Activated T-cell treated with anti-CD3 and anti-CD28 coated beads, Interleukin-2, amount 50 U/mL, for 48 hours (primary cell): ENCODE measurements at places on chromosomes 1 and 21.

DNA sequence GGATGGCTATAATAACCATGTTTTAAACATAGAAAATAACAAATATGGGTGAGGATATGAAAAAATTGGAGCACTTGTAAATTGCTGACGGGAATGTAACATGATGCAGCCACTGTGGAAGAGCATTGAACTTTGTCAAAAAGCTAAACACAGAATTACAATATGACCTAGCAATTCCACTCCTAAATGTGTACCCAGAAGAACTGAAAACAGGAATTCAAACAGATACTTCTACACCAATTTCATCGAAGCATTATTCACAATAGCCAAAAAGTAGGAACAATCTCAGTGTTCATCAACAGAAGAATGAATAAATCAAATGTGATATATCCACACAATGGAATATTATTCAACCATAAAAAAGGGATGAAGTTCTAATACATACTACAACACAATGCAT lies 32.7 kb upstream of the COA6 start:
- no peak for DNase-seq

DNA sequence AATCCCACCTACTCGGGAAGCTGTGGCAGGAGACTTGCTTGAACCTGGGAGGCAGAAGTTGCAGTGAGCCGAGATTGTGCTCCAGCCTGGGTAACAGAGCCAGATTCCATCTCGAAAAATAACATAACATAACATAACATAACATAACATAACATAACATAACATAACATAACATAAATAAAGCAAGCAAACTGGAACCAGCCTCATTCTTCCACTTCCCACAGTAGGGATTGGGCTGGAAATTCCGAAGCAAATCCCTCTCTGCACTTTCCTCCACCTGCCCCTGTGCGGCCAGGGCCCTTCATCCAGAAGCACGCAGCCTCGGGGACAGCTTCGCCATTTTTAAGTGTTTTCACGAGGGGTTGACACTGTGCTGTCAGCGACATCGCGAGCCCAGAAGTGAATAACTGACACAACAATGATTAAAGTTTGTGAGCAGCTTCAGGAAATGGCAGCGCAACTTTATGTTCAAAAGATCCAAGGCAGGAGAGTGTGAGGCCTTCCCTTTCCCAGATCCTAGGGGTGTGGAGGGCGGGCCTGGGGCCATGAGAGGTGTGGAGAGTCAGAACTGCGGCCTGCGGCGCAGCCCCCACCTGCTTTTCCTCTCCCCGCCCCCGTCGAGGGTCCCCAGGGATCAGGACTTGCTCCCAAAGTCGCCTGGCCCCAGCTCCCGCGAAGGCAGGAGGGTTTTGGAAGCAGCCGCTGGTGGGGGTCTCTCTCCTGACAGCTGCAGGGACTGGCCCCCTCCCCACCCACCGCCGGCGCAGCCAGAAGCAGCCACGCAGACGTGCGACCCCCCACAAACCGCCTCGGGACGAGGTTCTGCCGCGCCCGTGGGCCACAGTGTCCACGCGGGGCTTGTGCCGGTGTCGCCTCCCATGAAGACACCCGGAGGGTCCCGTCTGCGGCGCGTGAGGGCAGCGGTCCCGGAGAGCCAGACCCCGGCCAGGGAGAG lies 651 bp upstream of the GABRD start:
- no peak for DNase-seq

DNA sequence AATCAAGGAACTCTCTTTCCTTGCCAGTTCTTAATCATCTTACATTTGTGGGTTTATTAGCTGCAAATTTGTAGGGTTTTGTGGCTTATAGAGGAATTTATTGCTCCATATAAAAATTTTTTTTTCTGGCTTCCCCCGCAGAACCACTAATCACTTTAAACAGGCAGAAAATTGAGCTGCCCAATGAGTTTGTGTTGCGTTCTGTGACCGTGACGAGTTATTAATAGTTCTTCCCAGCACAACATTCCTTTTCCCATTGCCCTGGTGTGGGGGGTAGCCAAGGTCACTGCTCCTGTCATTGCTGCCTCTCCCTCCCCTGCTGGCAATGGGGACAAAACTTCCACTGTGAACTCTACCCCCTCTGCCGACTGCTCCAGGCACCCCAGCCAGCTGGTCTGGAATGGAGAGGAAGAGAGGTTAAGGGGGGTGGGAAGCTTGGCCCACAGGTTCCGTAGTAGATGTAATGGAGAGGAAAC lies 55.1 kb downstream of the UBE2T start:
- DNase-seq = no peak

DNA sequence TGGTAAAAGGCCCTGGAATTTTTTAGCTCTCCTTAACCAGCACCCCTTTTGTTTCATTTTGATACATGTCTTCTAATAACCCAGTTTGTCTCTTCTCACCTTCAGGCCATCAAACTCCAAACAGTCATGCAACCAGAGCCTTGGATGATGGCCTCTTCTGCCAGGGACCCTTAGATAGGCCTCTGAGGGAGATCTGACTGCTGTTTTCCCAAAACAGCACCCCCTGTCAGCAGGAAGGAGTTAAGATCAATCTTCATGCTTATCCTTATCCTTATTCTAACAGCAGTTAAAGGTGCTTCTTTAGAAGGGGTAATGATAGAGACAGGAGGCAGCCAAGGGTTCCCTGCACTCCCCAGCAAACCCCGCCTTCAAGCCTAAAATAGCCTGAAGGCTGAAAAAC lies 49.5 kb upstream of the VANGL1 start:
- DNase-seq = no peak

DNA sequence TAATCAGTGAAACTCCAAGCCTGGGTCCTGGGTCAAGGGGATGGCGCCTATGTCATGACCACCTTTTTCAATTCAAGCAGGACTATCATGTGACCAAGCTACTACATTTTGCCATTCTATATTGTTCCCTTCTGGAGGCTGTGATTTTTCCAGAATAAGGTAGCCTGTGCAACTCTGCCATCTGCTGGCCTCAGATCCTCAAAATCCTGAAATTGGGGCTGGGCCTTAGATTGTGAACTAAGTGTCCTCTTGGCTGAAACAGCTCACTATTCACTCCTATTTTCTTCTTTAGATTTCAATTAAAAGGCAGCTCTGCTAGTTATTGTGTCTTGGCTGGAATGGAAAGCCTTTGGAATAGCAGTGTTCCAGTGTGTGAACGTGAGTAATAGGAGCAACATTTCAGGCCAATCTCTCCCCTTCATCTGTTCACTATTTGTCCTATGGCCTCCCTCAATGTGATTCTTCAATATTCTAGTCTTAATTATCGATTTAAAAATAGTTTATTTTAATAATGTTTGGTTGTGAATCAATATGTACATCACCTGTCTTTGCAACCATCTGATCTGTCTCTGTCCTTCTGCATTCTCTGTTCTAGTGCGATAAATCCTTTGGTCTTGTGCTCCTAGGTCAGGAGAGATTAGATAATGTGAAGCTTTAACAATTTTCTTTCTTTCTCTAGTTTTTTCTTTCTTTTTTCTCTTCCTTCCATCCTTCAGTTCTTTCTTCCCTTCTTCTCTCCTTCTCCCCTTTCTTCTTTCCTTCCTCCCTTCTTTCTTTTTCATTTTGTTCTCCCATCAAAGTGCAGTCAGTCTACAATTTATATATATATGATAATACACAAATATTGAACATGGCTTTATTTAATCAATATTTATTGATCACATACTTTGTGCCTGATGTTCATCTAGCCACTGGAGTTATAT lies 69.8 kb downstream of the CR1 start:
- DNase-seq = peak; percentile 32

DNA sequence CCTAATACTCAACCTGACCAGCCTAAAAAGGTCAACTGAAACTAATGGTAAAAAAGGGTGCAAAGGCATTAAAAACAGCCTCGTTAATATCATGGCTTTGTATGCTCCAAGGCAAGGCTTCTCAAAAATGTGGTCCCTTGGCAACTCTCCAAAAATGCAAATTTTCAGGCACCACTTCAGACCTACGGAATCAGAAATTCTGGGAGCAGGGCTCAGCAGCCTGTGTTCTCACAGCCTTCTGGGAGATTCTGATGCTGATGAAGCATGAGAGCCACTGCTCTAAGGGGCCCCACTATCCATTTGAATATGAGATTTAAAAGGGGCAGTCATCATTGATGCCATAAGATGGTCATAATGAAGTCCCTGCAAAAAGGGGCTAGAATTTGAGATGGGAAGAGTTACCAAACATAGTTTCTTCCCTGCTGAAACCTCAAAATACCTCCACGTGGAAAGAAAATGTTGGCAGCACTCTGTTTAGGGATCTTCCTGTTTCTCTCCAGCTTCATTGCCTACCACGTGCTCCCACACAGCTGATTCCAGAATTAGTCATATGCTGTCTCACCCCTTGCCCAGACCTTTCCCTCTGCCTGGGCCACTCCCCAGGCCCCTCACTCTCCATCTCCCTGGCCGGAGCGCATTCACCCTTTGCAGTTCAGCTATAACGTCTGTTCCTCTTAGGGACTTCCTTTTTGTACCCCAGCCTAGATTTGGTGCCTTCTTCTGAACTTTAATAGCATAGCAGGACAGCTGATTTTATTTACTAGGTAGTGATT lies 46.7 kb downstream of the PHC2 start:
- no peak for DNase-seq

DNA sequence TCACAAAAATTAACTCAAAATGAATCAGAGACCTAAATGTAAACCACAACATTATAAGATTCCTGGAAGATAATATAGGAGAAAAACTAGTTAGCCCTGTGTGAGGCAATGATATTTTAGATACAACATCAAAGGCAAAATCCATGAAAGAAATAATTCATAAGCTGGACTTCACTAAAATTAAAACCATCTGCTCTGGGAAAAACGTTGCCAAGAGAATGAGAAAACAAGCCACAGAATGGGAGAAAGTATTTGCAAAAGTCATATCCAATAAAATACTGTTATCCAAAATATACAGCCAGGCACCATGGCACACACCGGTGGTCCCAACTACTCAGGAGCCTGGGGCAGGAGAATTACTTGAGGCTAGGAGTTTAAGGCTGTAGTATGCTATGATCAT lies 70.3 kb downstream of the SYF2 start:
- DNase-seq = no peak

DNA sequence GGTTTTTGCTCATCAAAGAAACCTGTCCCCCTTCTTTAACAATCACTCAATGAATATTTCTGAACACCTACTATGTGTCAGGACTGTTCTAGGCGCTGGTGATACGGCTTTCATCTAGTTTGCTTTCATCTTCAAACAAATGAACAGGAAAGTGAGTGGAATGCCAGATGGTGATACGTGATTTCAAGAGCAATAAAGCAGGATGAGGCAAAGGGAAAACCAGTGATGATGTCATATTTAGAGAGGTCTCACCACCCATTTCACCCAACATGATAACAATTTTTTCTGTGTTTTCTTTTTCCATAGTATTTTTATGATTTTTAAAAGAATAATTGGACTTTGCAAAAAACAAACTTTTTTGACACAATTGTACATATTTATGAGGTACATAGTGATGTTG lies 11.3 kb upstream of the SLC6A17 start:
- DNase-seq = no peak

- no peak for DNase-seq
Observed at GRCh38 chr1:8083739-8084484, 57.8 kb upstream of the ERRFI1 start.

- no peak for DNase-seq
Observed at GRCh38 chr1:117590273-117590925, 15.4 kb upstream of the TENT5C start.

DNA sequence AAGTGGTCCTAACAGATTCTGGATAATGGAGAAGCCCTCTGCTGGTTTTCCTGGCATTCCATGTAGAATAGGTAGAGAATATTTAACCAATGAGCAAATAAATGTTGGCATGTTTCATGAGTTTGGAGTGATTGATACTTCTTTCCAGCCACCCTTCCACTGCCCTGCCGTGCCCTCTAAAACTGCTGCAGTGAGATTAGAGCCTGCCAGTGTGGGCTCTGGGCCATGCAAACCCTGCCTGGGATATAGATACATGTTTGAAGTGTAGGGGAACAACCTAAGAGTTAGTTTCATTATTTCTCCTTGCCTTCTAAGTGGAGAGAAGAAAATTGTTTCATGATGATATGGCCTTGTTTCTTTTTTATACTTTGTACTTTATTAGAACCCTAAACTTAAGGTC lies 10.4 kb downstream of the UBE2Q1 start:
- DNase-seq = no peak

DNA sequence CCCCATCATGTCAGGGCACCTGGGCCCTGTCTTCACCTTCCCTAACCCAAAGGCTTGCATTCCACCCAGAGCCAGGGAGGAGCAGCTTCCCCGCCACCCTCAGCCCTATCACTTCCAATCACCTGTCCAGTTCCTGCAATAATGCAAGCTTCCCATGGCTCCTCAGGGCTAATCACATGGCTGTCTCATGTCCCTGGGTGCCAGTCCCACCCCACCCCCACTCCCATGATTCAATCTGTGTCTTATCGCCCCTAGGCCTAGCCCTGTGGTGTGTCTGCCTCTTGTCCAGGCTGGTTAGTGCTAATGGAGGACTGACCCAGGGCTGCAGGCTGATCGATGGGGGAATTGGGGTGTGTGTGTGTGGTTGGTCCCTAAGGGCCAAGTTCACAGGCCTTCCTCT lies 11.0 kb upstream of the PEAR1 start:
- DNase-seq = no peak

DNA sequence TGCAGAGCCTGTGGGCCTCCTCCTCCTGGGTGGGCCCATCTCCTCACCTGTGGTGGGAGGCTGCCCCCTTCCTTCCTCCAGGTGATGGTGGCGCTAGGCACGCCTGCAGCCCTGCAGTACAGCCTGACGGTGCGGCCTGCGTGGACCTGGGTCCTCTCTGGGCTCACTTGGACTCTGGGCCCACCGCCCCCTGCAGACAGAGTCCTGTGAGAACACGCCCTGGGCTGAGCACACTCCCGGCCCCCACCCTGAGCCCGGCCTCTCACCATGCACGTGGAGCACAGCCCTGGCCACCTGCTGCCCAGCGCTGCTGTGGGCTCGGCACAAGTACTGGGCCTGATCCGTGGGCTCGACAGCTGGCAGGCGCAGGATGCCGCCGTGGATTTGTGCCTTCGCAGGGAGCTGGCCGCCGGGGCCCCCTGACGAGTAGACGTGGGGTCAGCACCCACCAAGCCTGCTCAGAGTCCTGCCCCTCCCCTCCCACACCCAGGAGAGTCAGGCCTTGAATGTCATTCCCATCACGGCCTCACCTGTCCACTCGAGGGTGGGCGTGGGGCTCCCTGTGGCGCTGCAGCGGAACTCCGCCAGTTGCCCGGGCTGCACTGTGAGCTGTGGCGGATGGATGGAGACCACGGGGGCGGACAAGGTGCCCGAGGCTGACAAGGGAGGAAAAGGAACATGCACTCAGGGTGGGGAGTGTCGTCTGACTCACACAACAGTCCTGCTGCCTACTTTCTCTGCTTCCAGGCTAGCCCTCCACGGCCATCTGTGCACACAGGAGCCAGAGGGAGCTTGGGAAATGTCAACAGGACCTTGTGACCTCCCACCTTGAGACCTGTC lies 43.4 kb downstream of the LDLRAD2 start:
- no peak for DNase-seq

- DNase-seq = peak; percentile 84
Observed at GRCh38 chr1:15740924-15741850, 1.1 kb upstream of the TMEM82 start.

GRCh38 chr21:25809013-25809412 lies 74.2 kb downstream of the GABPA start:
- DNase-seq = no peak
